Gastrocnemius medialis (tissue), 4 donors: ENCODE measurements at places on chromosomes 2 and 18. TPM values are rescaled to one million over a fixed set of nuclear protein-coding genes. Genes with fewer than 3 reads are reported as not detected.
A peak's percentile ranks its signal among the peaks of the same experiment; 100 is the strongest.

GAD1 gene
- total RNA-seq = not detected

SEMA4F gene
- total RNA-seq = 1.4 TPM

CASP10 gene
- total RNA-seq = 7.3 TPM

IHH gene
- total RNA-seq = not detected

DNA sequence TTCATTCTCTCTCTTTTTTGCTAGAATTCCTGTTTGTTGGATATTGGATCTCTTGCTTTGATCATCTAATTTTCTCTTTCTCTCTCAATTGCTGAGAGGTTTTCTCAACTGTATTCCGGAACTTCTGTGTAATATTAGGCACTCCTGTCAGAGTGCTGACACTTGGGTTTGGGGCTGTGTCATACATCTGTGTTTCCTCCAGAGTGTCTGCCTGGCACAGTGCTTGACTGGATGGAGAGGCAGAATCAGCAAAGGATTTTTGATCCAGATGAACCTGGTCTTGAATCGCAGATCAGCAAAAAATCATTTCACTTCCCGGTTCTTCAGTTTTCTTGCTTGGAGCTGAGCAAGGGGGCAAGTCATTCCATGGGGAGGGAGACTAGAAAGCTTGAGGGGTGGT, 87.7 kb upstream of the CXCR4 start:
- H3K4me3 ChIP-seq = no peak overlapping the region
- DNase-seq = peak; percentile 22
- H3K27ac ChIP-seq = peak overlapping the region; percentile 22
- H3K4me1 ChIP-seq = no peaks in the 10 kb centered on the region
- H3K36me3 ChIP-seq = no peaks in the 10 kb centered on the region

DNA sequence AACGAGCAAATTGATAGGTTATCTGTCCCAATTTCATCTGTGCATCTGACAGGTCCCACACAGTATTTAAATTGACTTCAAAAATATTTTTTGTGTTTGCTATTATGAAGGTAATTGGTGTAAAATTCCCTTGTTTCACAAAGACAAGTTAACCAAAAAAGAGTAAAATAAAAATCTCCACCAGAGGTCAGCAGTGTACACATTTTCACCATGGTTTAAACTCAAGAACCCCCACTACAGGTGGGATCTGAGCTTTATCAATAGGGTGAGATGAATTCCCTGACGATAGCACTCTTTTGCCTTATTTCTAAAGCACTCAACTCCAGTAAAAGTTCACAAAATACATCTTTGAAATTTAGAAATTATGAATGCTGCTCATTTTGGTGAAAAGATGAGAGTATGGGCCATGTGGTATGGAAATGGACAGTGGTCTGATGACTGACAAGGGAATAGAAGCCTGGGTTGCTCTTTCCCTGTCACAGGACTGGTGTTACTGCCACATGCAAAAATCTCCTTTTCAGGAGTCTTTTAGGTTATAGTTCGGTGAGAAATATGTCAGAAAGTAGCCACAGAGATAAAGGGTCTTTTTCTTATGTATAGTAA, 68.0 kb downstream of the SERPINB8 start:
- no peaks in the 10 kb centered on the region for H3K27me3 ChIP-seq
- no peaks in the 10 kb centered on the region for H3K4me1 ChIP-seq
- H3K36me3 ChIP-seq = no peaks in the 10 kb centered on the region
- H3K4me3 ChIP-seq = no peak overlapping the region
- no peak for DNase-seq
- H3K27ac ChIP-seq = no peak overlapping the region

DNA sequence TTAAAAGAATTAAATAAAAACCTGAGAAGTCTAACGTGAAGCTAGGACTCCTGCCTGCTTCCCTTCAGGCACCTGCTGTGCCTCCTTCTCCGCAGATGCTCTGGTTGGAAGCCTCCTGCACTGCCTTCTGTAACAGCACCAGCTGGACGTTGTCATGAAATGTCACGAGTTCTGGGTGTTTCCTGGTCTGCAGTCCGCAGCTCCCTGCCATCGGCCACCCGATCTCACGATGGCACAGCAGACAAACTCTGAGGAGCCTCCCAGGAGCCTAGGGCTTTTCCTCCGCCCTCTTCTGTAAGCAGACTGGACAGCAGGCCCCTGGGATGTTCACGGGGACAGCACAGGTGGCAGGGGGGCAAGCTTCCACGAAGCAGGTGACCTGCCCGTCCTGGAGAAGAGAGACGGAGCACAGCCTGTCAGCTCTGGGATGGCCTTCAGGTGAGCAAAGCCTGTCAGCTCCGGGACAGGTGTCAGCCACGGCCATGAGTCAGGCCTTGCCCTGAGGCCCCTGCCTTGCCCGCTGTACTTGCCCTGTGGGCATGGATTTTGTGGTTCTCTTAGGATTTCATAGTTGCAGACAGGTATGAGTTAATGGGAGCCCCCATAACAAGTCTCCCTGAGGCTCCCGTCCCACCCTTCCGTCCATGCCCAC, 110.3 kb downstream of the PXDN start:
- no peak overlapping the region for H3K4me3 ChIP-seq
- DNase-seq = no peak
- H3K27me3 ChIP-seq = no peaks in the 10 kb centered on the region
- peaks cover 5% of the 10 kb centered on the region for H3K36me3 ChIP-seq
- H3K27ac ChIP-seq = no peak overlapping the region

DNA sequence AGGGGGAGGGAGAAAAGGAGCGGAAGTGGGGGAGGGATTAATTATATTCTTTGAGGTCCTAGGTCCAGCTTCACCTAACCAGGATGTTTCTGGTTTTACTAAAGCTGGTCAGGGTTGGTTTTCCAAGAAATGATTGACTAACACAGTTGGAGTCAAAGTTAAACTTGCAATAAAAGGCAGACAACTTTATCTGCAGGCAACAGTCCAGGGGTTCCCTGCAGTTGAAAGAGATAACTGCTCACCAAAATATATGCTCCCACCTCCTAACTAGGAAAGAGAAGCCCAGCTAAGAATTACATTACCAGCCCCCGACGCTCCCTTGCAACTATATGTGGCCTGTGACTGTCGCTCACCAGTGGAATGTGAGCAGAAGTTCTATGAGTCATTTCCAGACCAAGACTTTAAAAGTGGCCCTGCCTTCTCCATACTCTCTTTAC, 140.0 kb upstream of the PKDCC start:
- H3K36me3 ChIP-seq = no peaks in the 10 kb centered on the region
- no peaks in the 10 kb centered on the region for H3K27me3 ChIP-seq
- H3K4me3 ChIP-seq = no peak overlapping the region
- H3K27ac ChIP-seq = no peak overlapping the region

DNA sequence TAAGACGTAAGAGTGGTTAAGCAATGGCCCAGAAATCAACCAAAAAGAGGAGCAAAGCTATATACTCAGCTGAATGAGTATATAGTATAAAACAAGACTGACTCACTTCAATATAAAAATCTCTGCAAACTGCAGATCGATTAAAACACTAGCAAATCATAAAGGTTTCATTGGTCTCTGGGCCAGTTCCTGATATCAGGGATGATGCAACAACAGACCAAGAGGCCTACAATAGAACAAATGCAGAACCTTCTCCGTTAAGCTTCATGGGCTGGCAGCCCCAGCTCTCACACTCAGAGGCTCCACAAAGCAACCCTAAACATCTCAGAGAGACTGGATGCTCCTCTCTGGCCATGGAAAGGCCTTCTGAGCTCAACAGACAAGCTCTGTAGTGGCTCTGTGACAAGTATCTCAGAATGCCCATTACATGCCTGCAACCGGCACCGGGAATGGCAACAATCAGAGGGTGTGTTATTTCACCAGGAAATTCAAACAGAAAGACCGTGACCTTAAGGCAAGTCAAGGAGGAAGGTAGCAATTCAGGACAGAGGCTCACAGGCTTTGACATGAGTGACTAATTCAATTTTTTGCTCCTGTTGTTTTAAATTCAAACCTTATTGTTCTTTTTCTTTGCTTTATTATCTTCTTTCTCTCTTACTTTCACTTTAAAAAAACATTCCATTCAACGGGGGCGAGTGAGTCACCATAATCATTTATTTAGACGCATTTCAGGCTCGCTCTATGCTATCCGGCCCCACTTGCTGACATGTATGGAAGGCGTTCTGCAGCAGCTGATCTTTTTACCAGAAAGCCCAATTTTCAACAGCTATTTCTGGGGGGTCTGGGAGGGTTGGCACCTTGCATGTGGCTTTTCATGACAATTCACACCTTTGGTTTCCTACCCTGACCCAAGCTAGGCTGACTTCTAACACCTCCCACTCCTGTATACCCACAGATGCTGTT, 15.1 kb downstream of the CYRIA start:
- DNase-seq = no peak
- H3K4me3 ChIP-seq = peak overlapping the region; percentile 51
- no peaks in the 10 kb centered on the region for H3K36me3 ChIP-seq
- peak overlapping the region; percentile 88 for H3K27ac ChIP-seq
- H3K4me1 ChIP-seq = peaks cover 73% of the 10 kb centered on the region

- no peaks in the 10 kb centered on the region for H3K27me3 ChIP-seq
- H3K4me3 ChIP-seq = no peak overlapping the region
- peaks cover 3% of the 10 kb centered on the region for H3K36me3 ChIP-seq
- no peaks in the 10 kb centered on the region for H3K4me1 ChIP-seq
Observed at GRCh38 chr2:24768601-24769000, 24.6 kb downstream of the PTRHD1 start.

DNA sequence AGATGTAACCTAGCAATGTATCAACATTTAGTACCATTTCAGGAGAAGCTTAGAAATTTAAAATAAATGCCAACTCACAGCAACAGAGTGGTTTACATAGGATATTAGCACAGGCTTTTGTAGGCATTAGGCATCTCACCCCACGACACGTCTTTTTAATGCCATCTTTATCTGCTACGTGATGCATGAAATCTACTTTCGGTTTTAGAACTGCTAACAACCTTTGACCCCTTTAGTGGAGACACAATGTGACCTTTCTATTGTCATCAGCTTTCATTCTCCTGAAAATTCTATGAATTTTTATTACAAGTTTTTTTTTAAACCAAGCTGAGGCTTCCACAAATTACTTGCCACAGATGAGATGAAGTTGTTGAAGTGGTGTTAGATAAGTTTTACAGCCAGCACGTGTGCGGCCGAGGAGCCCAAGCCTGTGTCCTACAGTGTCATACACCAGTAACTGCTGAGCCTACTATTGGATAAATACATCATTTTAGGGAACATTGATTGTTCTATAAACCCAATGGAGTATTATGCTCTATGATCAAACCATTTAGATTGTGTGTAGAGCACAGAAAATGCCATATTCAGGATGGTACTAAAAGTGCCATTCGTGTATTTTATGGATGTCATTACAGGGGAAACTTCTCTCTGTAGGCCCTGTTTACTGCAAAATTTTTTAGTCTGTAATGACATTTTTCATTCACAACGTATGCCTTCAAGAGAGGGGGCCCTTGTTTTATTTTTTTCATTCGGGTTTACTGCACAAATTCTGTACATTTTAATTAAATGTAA, 151.6 kb downstream of the PTGR3 start:
- no peaks in the 10 kb centered on the region for H3K36me3 ChIP-seq
- H3K27ac ChIP-seq = no peak overlapping the region
- H3K4me3 ChIP-seq = no peak overlapping the region
- no peaks in the 10 kb centered on the region for H3K27me3 ChIP-seq
